Heart left ventricle (tissue), 16 donors: ENCODE measurements at places on chromosomes 11 and 22.

GRCh38 chr22:19434401-19434800, 2.1 kb downstream of the MRPL40 start:
- DNase-seq, result no peak

DNA sequence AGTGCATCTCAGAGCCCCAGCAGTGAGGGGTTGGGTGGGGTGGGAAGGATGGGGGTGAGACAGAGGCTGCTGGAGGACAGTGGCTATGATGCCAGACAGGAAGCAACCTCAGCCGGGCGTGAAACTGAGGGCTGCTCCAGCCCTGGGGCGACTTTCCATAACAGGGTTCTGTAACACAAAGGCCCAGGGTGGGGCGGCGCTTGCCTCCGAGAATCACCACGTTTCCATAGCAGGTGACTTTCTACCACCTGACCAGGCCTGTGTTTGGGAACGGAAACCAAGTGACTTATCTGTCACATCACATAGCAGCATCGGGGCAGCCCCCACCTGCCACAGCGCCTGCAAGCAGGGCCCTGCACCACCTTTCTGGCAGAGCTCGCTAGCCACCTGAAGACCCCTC, 85.8 kb downstream of the TRMU start:
- no peak for DNase-seq

DNA sequence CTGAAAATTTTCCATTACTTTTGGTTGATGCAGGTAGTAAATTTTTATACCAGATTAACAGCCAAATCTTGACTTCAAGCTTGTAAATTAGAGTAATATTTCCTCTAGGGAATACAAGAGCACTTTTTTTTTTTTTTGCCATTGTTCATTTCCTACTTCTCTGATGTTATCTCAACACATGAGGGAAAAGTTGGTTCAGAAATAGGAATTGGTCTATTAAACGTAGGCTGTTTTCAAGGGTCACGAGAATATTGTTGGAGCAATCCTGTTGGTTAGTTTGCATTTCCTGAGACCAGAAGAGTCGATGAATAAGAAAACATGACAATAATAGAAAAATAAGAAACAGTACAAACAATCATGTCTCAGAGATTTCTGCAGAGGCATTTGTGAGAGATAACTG, 453.9 kb upstream of the CCDC179 start:
- DNase-seq, result no peak

DNA sequence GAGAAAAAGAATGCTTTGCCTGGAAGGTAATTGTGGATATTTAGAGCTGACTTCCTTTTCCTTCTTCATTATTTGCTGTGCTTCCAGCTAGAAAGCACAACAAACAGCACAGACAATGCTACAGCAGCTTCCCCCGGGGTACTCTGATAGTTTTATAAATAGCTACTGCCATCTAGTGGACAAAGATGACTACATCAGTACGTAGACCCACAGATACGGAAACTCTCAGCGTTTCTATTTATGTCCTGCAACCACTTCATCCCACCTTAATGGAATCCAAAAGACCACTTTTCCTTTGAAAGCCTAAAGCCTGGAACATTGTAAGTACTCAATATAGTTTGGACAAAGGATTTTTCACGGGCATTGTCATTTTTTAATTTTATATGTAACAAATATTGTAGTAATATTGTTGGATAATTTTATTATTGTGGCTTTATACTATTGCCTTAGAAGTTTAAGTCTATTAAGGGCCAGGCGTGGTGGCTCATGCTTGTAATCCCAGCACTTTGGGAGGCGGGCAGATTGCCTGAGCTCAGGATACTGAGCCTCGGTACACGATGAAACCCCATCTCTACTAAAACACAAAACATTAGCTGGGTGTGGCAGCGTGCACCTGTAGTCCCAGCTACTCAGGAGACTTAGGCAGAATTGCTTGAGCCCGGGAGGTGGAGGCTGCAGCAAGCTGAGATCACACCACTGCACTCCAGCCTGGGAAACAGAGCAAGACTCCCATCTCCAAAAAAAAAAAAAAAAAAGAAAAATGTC, 7.5 kb downstream of the HSPA8 start:
- DNase-seq, result no peak

DNA sequence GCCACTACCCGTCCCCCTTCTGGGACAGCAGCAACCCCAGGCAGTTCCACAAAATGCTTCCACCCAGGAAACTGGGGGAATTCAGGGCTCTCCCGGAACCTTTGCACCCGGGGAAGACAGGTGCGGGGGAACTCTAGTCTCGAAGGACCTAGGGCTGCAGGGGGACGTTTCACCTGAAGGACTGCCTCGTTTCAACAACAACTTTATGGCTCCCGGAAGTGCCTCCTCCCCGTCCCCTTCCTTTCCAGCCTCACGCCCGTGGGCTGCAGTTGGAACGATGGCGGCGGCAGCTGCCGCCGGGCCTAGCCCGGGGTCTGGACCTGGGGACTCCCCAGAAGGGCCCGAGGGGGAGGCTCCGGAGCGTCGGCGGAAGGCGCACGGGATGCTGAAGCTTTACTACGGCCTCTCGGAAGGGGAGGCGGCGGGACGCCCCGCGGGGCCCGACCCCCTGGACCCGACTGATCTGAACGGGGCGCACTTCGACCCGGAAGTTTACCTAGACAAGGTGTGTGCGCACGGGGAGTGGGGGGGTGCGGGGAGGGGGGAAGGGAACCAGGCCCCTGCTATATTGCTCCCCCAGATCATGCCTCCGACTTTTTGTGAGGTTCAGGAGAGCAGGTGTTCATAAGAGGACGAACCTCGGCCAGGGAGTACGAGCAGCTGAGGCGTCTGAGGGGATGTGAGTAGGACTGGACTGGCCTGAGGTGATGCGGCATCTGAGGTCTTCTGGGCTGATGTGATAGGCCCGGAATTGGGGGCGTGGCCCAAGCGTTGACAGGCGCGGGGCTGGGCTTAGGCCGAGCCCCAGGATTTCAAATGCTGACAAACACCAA, at the start of gene VPS51:
Gene VPS51, plus strand, starts transcription at position 241 of the 833 bp plus-strand sequence. Its CDS starts 37 bp downstream, at position 278.
- peak; percentile 88 for DNase-seq

DNA sequence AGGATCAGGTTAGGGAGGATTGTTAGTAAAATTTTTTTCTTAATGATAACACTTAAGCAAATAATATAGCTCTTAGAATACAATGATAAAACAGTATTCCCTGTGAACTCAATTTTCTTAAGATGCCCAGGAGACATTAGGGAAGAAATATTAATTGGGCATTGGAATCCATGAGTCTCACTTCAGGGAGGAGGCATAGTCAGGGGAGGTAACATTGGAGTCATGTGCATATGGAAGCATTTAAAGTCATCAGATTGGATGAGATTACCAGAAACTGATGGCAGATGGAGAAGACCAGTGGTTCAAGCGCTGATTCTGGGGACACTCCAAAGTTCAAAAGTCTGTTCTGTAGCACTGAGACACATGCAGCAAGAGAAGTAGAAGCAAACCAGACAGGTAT, at the start of gene OR9G1:
Gene OR9G1, plus strand, starts transcription at position 301 of the 400 bp plus-strand sequence. CDS start 1,293 bp downstream, outside the sequence.
- DNase-seq, result no peak

DNA sequence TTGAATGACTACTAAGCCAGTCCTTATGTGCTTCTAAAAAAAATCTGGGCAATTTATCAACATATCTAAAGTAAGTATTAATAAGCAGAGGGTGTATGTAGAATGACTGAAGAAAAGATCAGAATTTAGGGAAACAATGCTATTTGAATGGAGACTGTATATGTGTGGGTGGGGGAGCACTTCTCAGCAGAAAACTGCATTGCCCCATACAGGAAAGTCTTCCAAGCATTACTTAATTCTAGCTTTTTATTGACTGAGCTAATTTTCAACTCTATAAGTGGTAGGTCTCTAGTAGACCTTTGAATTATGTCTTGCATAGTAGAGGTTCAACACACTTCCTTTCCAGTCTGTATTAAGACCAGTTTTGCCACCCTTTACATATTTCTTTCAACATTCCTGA, 41.7 kb downstream of the CASP12 start:
- DNase-seq, result no peak

DNA sequence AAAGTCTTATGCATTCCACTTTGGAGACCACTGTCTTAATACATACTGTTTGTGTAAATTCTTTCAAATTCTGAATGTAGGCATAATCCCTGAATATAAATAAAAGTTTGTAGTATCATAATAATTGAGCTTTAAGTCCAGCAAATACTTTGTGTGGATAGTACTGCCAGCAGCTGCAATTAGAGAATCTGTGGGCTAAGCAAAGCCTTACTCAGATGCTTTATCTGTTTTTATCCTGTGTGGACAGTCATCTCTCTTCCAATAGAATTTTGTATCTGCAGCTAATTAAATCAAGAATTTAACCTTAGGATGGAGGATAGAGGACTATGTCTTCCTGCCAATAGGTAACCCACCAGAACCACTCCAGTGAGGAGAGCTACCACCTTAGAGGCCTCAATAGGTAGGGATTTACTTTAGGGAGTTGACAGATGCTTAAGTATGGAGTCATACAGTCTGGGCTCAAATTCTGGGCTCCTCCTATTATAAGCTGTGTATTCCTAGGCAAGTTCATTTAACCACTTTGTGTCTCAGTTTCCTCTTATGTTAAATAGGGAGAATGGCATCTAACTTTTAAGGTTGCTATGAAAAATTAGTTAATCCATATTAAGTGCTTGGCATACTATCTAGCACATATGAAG, 71.1 kb downstream of the STIM1 start:
- DNase-seq, result no peak

- DNase-seq, result peak; percentile 37
These were observed 25.0 kb upstream of the KCNQ1OT1 start for GRCh38 chr11:2724653-2725367.

DNA sequence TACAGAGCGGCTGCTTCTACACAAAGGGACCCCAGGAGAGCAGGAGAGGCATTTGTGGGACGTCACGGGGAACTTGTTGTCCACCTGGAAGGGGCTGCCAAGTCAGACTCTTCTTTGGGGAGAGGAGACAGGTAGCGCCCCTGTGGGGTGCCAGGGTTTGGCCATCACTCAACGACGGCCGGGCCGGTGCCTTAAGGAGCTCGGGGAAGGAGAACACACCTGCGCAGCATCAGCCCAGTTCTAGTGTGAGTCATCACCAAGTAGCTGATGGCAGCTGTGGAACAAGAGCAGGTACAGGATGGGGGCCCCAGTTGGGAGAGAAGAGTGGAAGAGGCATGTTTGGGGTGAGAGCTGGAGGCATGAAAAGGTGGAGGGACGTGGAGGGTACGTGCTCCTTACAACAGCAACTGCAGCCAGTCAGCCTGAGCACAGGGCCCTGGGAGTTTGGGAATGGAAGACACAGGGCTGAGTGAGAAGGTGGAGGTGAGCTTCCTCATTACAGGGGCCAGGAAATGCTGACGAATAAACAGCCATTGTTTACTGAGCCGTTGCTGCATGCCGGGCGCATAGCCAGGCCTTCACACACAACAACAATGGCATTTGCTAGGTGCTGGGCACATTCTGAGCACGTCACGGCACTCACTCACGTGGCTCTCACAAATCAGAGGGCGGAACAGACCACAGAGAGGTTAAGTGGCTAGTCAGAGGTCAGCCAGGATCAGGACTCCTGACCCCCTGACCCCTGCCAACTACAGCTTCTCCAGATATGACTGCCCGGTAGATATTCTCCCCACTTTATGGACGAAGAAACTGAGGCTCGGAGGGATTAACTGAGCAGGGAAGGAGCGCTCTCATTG, 29.1 kb upstream of the TP53I11 start:
- DNase-seq, result peak; percentile 67

- DNase-seq, result peak; percentile 35
These were observed 682 bp downstream of the LARGE1 start for GRCh38 chr22:33919391-33920196.

- no peak for DNase-seq
These were observed 3.9 kb downstream of the BCR start for GRCh38 chr22:23184100-23184763.

DNA sequence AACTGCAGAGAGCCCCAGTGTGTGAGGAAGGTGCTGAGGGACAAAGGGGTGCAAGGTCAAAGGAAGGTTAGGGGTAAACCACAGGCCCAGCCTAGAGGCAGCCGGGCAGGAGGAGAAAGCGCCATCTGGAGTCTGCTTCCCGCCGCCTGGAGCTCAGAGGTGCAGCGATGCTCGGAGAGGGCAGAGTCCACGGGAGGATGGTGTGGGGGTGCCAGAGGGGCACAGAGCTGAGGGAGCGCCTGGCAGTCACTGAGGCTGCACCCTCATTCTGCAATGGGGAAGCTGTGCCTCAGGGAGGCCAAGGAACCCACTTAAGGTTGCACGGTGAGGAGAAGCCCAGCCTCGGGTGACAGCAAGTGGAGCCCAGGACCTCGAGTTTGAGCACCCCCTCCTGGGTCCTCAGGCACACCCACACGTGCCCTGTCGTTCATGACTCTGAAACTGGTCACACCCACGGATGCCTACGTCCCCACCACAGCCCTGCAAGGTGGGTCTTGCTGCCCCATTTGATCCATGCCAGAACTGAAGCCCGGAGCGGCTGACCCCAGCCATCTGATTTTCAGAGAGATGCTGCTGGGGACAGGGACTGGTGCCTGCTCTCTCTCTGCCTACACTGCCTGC, 1.6 kb downstream of the IL2RB start:
- no peak for DNase-seq

- no peak for DNase-seq
These were observed 244.2 kb downstream of the ETS1 start for GRCh38 chr11:128343135-128343514.

- no peak for DNase-seq
These were observed 948 bp downstream of the TNKS1BP1 start for GRCh38 chr11:57323855-57324153.

- DNase-seq, result no peak
These were observed 51.1 kb downstream of the SPATA19 start for GRCh38 chr11:133794205-133794604.

DNA sequence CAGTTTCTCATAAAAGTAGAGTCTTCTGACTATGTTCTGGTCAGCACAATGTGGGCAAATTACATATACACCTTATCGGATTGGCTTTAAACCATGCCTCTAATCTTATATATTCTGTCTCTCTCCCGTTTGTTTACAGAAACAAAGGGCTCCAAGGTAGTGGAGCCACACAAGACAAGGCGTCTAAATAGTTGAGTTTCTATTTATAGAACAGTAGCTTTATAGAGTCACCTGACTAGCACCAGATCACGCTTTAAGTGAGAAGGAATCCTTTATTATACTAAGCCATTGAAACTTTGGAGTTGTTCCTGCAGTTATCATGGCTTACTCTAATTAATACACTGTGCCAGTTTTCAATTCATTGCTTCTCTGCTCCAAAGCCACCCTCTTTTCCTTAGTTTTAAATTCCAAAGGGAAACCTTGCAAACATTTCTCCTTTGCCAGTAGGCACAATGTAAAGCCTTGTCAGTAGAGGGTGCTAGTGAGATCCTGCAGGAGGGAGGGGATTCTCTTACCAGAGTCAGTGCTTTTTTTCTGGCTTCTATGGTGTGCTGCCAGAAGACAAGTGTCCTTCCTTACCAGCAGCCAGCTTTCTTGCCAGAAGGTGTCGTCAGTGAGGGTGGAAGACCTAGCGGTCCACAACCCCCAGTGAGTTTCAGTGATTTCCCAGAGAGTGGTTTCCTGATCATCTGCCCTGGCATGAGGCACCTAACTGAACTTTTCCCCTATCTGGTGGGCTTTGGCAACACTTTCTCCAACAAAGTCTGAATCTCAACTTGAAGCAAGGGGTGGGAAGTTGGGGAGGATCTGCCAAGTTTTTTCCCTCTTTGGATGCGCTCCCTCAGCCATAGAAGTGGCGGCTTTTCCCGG, 71.7 kb downstream of the RAB38 start:
- no peak for DNase-seq

- DNase-seq, result peak; percentile 65
These were observed 10.1 kb downstream of the MCM5 start for GRCh38 chr22:35409783-35410662.
